Skeletal muscle cell (primary cell): ENCODE measurements at places on chromosomes 5 and 9.

DNA sequence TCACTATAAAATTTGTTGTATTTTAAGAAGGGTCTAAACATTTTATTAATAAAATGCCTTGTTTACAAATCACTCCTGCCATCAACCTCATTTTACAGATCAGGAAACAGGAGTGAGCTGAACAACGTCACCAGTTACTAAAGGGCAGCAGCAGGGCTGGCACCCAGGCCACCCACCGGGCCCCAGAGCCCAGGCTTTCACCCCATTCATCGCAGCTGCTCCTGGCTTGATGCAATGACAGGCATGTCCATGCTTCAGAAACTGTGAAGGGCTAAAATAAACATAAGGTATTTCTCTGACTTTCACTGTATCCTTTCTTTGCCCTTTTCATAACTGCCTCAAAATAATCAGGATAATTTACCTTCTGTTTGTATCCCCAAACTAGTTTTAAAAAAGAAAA, 18.1 kb downstream of the MED27 start:
- no peak for DNase-seq

- DNase-seq = no peak
Observed at GRCh38 chr9:34559624-34560455, 29.7 kb downstream of the CNTFR start.

GRCh38 chr9:136399176-136400037, 563 bp downstream of the SNAPC4 start:
- no peak for DNase-seq

- no peak for DNase-seq
Observed at GRCh38 chr5:18397891-18398290, 763.6 kb downstream of the TAF11L14 start.

GRCh38 chr5:141330299-141331080, at the start of gene PCDHGA1:
PCDHGA1 (plus strand) TSS chr5:141330514.
- no peak for DNase-seq

DNA sequence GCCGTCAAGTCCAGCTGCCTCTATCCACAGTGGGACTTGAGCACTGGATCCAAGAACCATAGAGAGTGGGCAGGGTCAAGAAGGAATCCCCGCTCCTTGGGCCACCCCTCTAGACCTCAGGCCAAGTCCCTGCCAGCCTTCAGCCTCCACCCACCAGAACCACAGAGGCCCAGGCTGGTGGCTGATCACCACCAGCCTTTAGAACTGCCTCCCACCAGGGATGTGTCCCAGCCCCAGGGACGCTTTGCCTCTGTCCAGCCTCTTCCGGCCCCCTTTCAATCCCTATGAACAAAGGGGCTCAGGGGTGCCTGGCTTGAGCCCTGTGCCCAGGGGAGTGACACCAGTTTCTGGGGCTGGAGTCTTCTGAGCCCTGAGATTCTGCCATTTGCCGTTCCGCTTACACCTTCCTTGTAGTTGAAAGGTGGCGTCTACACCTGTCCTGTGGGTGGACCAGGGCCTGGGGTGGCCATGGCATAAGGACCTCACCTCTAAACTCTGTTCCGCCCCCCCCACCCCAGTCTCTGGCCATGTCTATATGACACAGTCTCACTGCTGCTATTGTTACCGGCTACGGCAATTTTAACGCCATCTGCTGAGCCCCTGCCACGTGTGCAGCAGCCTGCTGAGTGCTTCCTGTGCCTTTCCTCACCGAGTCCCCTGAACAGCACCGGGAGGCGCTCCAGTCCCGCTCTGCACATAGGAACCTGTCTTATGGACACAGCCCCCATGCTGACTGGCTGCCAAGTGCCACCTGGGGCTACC, 35.7 kb upstream of the ORM1 start:
- DNase-seq = no peak

DNA sequence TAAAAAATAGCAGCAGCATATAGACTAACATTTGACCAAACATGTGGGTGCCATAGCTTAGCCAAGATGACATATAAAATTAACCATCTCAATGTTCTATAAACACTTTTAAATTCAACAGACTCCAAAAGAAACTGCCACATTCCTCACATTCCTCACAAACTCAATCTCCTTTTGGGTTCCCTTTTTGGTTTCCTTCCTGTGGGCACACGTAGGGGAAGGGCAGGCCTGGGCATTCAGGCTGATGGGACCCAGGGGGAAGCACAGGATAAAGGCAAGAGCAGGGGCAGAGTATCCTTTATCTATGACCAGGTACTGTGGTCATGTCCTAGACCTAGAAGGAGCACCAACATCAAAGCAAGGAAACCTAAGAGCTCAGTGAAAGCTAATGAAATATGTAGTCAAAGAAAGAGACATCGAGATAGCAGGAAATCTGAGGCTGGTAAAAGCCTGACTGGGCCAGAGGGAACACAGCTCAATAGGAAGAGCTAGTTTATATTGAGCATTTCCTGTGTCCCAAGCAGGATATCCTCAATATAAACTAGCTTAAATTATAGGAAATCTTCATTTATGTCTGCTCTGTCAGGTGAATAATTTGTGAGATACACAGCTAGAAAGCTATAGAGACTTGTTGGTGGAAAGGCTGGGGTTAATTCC, 13.6 kb upstream of the ERAP1 start:
- DNase-seq = no peak

- no peak for DNase-seq
Observed at GRCh38 chr9:133994353-133995011, 2.4 kb upstream of the VAV2 start.

- no peak for DNase-seq
Observed at GRCh38 chr5:5063533-5063953, 76.6 kb upstream of the ADAMTS16 start.

DNA sequence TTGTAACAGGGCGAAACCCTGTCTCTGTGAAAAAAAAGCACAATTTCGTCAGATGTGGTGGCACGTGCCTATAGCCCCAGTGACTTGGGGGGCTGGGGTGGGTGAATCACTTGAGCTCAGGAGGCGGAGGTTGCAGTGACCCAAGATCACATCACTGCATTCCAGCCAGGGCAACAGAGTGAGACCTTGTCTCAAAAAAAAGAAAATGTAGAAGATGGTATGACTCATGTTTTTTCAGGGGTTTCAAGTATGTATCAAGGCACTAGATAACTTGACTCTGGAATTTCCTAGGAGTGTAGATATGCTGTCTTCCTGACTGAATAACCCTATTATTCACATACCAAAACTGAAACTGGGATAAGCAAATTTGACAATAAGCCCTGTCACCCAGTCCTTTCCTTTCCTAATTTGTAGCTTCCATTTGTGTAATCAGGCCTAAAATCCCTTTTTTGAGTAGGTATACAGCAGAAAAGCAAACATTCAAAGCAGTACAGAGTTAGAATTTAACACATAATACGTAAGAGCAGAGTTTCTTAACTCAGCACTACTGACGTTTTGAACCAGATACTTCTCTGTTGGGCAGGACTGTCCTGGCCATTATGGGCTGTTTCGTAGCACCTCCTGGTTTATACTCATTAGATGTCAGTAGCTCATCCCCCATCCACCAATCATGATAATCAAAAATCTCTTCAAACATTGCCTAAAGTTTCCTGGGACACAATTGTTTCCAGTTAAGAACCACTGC, 17.3 kb upstream of the ANKRD18B start:
- DNase-seq = peak; percentile 80

- DNase-seq = no peak
Observed at GRCh38 chr5:128355961-128356360, 182.1 kb downstream of the FBN2 start.

DNA sequence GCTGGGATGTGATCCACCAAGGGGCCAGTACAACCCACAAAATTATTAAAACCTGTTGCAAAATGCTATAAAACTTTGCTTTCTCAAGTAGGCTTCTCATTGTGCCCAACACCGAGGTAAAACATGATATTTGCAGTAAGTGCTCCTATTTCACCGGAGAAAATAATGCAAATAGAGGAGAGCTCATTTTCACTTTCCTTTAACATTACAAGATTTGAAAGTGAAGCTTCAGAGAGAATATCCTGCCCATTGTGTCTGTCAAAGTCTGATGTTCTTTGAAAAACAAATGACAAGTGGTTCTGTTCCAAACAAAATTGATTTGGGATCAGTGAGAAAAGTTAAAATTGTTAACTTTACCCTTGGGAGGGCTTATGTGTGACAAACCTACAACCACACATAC, 287.1 kb downstream of the KCNN2 start:
- DNase-seq = no peak

DNA sequence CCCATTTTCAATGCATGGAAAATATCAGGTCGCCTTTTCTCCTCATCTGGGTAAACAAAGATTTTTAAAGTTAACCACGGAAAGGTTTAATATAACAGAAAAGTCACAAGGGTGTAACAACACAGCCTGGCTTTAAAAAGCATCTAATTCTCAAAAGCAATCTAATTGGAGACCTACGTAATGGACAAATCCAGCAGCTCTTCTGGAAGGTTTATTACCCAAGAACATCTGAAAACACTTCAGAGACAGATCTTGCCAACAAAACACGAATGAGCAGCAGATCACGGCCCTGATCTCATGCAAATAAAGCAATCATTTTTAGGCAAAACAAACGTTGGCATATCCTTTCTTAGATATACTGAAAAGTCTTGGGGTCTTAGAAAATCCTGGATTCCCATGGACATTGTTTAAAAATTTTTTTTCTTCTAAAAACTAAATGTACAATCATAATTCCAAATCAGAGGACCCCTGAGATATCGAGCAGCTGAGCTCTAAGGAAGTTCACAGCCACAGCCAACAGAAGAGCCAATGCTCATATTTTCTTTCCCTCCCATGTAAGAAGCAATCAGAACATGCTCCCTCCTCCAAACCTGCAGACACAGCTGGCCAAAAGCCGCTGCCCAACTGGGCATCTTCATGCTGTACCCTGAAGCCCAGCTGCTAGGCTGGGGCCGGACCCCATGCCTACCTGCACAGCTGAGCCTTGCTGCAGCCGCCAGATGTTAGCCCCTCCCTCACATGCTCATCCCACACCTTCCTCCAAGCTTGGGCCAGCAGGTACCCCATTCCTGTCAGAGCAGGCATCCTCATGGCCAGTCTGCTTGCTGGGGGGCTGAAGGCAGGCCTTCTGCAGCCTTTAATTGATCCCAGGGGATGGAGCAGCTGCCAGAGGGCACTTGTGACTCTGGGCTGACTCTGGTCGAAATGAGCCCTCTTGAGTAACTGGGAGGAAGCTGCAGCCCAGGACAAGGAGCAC, 11.2 kb downstream of the ANKS6 start:
- no peak for DNase-seq

GRCh38 chr5:52856564-52856963, 68.8 kb downstream of the ITGA1 start:
- no peak for DNase-seq

- no peak for DNase-seq
Observed at GRCh38 chr9:86763791-86764190, 183.5 kb downstream of the GAS1 start.

DNA sequence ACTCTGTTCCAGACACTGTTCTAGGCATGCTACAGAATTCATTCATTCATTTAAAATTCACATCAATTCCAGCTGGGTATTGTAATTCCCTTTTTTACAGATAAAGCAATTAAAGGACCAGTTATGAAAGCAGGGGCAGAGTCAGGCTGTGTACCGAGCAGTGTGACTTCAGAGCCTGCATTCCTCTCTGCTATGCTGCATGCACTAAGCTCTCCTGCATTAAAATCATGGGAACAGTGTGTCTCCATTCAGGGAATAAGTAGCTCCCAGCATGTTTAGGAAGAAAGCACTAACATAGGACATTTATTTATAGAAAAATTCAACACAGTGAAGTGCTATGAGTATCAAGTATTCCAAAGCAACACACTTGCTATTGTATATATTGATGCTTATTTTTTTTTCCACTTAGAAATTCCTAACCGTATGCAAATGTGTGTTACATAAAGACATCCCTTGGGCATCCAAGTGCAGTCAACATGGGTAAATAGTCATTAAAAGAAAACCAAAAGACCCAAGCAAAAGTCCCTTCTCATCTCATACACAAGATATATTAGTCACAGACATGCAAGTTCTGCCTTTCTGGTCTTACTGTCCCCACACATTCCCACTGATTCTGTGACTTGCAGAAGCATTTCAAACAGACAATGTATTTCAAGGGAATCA, 173.7 kb downstream of the GABRB2 start:
- no peak for DNase-seq

DNA sequence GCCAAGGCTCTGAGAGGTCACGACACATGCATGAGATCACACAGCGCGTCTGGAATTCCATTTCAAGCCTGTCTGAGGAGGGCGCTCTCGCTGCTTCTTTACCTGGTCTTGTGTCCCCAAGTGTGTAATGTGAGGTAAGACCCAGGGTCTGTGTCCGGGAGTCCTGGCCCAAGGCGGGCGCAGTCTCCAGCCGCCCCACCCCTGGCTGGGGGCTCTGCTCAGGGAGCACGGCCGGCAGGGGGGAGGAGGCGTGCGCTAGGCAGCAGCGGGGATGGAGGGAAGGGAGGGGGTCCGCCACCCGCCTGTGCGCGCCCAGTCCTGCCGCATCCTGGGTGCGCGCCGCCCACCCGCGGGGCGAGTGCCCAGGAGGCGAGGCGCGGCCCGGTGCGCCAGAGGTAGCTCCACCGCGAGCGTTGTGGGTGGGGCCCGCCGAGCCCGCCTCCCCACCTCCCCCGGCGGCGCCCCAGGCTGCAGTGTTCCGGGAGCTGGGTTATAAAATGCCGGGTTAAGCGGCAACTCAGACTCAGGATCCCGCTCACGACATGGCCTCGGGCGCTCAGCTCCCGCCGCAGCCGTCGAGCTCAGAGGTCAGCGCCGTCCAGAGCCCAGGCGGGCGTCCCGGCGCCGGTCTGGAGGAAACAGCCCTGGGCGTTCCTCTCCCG, at the start of gene CCNI2:
CCNI2 (plus strand) TSS at position 473 of the 662 bp plus-strand sequence; CDS start at position 543, 70 bp downstream.
- no peak for DNase-seq

DNA sequence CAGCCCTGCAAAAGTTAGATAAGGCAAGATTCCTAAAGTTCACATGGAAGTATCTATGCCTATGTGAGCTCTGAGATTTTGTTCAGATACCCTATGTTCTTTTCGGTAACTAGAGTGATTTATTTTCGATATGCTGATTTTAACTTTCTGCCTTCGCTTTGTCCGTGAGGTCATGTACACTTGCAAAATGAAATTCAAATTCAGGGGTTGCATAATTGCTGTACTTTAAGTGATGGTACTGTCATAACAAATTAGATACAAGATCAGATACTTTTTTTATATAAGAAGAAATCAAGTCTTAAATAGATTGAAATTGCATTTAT, 350 bp upstream of the ECPAS start:
- no peak for DNase-seq

DNA sequence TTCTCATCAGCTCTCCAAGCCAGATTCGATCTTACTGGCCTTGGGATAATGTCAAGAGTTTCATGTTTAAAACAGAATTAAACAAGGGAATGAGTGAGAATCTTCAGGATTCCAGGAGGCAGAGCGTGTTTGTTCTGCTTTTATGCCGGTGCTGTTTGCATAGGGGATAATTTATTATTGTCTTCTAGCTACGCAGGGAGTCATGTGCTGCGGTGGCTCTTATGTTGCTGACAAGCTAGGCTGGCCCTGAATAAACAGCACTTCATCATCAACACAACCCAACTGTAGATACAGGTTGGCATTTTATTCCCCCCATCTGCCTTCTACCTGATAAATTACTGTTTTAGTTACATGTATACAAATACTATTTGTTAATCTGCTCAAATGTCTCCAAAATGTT, 47.1 kb upstream of the PCA3 start:
- no peak for DNase-seq

- no peak for DNase-seq
Observed at GRCh38 chr5:96717874-96718273, 55.7 kb downstream of the CAST start.

- DNase-seq = no peak
Observed at GRCh38 chr5:104977529-104977928, 1414.9 kb upstream of the NUDT12 start.

- no peak for DNase-seq
Observed at GRCh38 chr5:21831145-21831787, 1021.9 kb downstream of the CDH12 start.
